Muscle of back (tissue), 13 donors: ENCODE measurements at places on chromosomes 16 and 17. TPM values are rescaled to one million over a fixed set of nuclear protein-coding genes. Genes with fewer than 3 reads are reported as not detected.

GRCh38 chr16:2187212-2187611 lies 9.2 kb downstream of the CASKIN1 start:
- no peak for DNase-seq

GRCh38 chr17:44556832-44557606 lies at the start of gene FZD2:
TSS of gene FZD2 (plus strand) at chr17:44557484. CDS start at chr17:44557689, 205 bp downstream.
- DNase-seq, result peak; percentile 99

- peak; percentile 81 for DNase-seq
Measured at GRCh38 chr17:9272501-9273200, 251.3 kb downstream of the NTN1 start.

- no peak for DNase-seq
Measured at GRCh38 chr17:9958586-9959281, 53.7 kb upstream of the RCVRN start.

GRCh38 chr16:27849621-27850020 lies 213.9 kb downstream of the GSG1L start:
- no peak for DNase-seq

DNA sequence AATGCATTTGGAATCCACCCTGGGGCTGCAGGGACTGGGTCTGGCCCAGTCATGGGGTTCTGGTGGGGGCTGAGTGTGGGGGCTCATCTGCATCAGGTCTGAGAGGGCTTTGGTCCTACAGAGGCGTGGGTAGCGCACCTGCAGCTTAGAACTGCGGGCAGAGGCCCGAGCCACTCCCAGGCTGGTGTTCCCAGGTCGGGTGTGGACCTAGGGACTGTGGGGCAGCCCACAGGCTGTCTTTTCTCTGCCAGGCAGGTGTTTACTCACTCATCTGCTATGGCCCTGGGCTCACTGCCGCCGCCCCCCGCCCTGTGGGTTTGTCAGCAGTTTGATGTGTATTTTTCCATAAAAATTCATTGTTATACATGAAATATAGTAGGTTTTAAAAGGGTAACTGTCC lies 27.0 kb upstream of the DOC2B start:
- DNase-seq, result no peak

GRCh38 chr16:46649588-46650253 lies 28.5 kb upstream of the SHCBP1 start:
- DNase-seq, result peak; percentile 82

GRCh38 chr17:2194889-2195335 lies 108.7 kb downstream of the SMG6 start:
- DNase-seq, result no peak

- no peak for DNase-seq
Measured at GRCh38 chr17:36212966-36213365, 2.1 kb downstream of the CCL4L2 start.

DNA sequence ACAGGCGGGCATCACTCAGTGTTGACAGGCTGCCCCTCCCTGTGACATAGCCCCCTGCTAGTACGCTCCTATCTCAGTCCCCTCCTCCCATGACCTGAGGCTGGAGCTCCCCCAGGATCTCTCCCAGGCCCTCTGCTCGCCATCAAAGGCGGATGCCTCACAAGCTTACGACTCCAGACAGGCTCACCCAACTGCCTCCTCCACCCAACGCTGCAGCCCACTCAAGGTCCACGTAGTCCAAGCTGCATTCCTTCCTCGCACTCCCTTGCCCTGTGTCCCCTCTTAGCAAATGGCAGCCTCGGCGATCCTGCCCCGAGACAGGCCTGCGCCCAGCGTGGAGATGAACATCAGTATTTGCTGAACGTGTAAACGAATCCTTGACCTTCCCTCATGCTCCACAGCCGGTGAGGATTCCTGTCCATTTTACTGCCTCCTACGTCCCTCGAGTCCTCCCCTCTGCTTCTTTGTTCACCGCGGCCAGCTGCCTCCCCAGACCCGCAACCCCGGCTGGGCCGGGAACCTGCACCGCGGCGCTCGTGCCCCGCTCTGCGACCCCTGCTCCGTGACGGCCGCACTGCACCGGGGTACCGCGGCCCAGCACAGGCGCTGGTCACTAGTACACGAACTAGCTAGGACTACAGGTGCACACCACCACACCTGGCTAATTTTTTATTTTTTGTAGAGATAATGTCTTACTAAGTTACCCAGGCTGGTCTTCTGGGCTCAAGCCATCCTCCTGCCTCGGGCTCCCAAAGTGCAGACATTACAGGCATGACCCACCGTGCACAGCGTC lies 838 bp upstream of the TMEM97 start:
- no peak for DNase-seq

DNA sequence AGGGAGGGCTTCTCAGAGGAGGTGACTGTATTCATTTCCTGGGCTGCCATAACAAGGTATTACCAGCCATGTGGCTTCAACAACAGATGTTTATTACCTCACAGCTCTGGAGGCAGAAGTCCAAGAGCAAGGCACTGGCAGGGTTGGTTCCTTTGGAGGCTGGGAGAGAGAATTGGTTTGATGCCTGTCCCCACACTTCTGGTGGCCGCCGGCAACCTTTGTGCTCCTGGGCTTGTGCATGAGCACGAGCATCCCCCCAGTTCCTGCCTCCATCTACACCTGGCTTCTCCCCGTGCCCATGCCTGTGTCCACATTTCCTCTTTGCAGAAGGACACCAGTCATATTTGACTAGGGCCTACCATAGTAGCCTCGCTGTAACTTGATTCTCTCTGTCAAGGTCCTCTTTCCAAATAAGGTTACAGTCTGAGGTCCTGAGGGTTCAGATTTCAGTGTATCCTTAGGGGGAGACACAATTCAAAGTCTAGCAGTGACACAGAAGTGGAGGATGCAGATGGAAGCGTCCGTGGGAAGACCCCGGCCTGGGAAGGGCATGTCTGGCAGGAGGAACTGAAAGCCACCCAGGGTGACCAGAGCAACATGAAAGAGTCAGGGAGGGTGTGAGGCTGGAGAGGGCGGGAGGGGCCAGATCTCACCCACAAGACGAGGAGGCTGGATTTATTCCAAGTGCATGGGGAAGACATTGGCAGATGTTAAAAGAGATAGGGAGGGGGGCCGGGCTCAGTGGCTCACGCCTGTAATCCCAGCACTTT lies 188.2 kb upstream of the HSBP1 start:
- DNase-seq, result no peak

GRCh38 chr17:788551-788950 lies 6.4 kb downstream of the MRM3 start:
- no peak for DNase-seq

DNA sequence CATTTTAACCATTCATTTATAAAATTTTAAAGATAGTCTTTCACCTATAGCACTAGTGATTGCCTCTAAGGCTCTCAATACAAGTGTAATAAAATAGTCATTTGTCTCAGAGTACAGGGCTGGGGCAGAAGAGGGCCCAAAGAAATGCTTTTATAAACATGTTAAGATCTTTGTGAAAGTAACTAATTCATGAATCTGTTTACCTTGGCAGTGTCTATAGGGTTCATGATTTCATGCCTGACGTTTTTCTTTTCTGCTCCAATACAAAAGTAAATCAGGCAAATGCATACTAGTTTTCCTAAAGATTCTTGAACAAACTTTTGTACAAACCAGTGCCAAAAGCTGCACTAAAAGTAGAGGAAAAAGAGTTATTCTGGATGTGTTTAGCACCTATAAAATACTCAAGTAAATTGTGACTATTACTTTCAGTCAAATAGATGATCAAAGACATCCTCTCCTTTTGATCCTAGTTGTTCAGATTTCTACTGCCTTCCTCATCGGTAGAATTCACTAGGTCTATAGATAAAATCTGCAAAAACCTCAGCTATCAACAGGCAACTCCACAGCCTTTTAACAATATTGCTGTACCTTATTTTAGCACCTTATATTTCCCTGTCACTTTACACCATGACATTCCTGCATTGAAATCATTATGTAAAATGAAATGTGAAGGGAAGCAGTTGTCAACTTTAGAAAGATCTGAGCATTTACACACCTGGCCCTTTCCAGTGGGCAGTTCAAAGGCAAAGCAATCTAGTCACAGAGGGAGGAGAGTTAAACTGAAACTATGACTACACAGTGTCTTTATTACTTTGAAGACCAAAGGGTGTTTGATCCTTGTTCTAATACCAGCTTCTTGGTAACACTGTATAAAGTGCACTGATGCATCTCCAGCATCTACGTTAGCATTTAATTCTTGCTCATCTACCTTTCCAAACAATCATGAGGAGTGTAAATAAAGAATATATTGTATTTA lies 100.0 kb upstream of the MED13 start:
- no peak for DNase-seq

TMEM235 gene
- polyA plus RNA-seq, result not detected

ATP2A1 gene
- 620 TPM for polyA plus RNA-seq

CES2 gene
- polyA plus RNA-seq, result 26.7 TPM

CDH3 gene
- 0.38 TPM for polyA plus RNA-seq

NAA60 gene
- polyA plus RNA-seq, result 29.8 TPM
